ENCODE measurements at places on chromosomes 4 and X.

- no peak for DNase-seq
- H3K4me3 ChIP-seq, result no peak overlapping the region
- H3K27me3 ChIP-seq, result no peaks in the 10 kb centered on the region
- H3K27ac ChIP-seq, result no peak overlapping the region
- H3K36me3 ChIP-seq, result no peaks in the 10 kb centered on the region
- no peaks in the 10 kb centered on the region for H3K4me1 ChIP-seq
Measured at GRCh38 chrX:141839856-141840255, 1.7 kb downstream of the MAGEC3 start.

GRCh38 chr4:139416073-139416673 lies 37.7 kb upstream of the RAB33B start:
- no peaks in the 10 kb centered on the region for H3K27me3 ChIP-seq
- H3K27ac ChIP-seq, result no peak overlapping the region
- no peak overlapping the region for H3K4me3 ChIP-seq
- DNase-seq, result peak; percentile 26
- no peaks in the 10 kb centered on the region for H3K36me3 ChIP-seq

GRCh38 chr4:123127875-123128274 lies 205.5 kb upstream of the NUDT6 start:
- no peak overlapping the region for H3K4me3 ChIP-seq
- no peaks in the 10 kb centered on the region for H3K4me1 ChIP-seq
- H3K27ac ChIP-seq, result no peak overlapping the region
- no peaks in the 10 kb centered on the region for H3K27me3 ChIP-seq

DNA sequence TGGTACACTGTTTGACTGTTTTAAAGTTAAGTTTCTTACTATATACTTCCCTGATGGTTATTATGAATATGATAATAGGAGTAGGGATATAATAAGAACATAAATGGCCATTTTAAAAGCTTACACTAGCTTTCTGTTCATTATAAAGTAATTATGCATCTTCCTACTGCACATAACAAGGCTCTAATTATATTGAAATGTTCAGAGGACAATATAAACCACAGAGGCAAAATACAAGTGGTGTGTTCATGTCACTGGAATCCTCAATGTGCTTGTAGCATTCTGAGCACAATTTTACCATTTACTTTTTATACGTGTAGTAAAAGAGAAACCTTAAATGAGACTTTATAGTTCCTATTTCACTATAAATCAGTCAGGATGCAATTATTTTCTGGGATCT lies 268.3 kb downstream of the TMA16 start:
- H3K36me3 ChIP-seq, result no peaks in the 10 kb centered on the region
- no peak for DNase-seq
- no peak overlapping the region for H3K27ac ChIP-seq
- no peaks in the 10 kb centered on the region for H3K27me3 ChIP-seq

Measured in CD8-positive, alpha-beta memory T cell (primary cell).